ENCODE measurements at places on chromosomes 16 and 17.

- DNase-seq: no peak
Measured at GRCh38 chr17:73646409-73647300, 2.4 kb upstream of the SDK2 start.

- no peak for DNase-seq
Measured at GRCh38 chr17:78946131-78946530, 20.9 kb upstream of the TIMP2 start.

DNA sequence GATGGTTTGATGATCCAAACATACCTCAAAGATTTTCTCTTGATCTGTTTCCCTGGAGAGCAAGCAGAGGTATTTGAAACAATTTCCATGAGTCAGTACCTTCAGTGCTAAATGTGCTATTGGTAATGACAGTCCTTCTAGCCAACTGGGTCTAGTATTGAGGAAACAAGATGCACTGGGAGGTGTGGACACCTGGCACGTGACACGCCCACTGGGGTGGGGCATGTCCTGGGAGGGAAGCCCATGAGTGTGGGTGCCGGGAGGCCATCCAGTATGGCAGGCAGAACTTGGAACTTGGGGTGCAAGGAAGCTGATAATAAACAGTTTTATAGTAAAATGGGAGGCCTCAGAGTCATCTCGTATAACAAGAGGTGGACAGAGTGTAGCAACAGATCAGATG lies 17.9 kb upstream of the AKAP1 start:
- no peak for DNase-seq

- DNase-seq: no peak
Measured at GRCh38 chr16:203246-203645, 23.0 kb downstream of the HBQ1 start.

DNA sequence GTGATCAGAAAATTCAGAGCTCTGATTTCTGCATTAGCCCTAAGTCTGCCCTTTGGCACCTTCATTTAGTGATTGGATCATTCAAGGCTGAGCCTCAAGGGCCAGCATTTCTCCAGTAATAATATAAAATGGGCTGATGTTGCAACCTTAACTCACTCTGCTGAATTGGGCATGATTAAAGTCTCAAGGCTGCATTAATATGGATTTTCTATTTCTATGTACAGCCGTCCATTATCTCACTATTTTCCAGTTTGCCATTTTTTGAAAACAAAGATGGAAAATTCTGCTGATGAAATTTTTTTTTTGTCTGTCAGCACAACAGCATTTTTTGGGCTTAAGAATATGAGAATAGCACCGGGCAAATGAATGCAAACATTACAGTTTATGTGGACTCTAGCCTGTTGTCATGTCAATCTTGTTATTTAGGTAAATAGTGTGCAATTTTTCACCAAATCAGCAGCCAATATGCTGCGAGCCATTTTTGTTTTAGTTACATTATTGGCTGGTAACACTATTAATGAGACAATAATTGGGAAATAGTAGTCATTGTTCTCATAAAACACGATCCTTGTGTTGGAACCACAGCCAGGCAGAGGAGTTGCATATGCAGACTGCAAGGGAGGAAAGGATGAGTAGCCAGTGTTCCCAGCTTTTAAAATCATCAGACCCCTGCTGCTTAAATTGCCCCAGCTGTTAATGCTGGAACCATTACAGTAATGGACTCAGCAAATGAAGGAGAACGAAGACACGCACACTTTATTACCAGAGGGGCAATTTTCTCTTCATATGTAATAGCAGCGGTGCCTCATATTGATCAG lies 10.5 kb downstream of the FTO start:
- no peak for DNase-seq

GRCh38 chr17:33977729-33978514 lies 277.2 kb upstream of the CCL2 start:
- DNase-seq: no peak

GRCh38 chr16:1288813-1289476 lies 20.5 kb upstream of the UBE2I start:
- no peak for DNase-seq

Data from activated naive CD8-positive, alpha-beta T cell treated with anti-CD3 and anti-CD28 coated beads, Interleukin-2, amount 50 U/mL, for 16 hours (primary cell).